Right lung (tissue), 10 donors: ENCODE measurements at places on chromosomes 3 and 15. TPM values are rescaled to one million over a fixed set of nuclear protein-coding genes. Genes with fewer than 3 reads are reported as not detected.

The EPB42 gene
- 6.7 TPM for polyA plus RNA-seq

The EXOG gene
- polyA plus RNA-seq, result 21.5 TPM

DNA sequence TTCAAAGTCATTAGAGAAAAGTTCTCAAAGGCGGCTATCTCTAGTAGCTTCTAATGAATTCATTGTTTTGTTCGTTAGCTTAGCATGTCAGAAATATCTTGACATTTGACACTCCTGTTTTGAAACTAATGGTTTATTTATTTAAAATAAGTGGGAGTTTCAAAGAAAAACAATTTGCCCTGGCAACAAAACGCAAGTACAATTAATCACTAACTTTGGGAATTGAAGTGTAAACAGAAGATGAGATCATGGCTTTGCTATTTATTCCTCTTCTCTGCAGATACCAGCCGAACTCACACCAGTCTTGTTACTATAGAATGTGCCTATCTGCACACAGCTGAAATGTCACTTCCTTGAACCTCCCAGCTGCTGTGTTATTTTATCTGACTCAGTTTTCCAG lies 27.5 kb downstream of the MASP1 start:
- no peak for DNase-seq

- DNase-seq, result no peak
These were observed 18.5 kb upstream of the ZNF609 start for GRCh38 chr15:64441852-64442251.

DNA sequence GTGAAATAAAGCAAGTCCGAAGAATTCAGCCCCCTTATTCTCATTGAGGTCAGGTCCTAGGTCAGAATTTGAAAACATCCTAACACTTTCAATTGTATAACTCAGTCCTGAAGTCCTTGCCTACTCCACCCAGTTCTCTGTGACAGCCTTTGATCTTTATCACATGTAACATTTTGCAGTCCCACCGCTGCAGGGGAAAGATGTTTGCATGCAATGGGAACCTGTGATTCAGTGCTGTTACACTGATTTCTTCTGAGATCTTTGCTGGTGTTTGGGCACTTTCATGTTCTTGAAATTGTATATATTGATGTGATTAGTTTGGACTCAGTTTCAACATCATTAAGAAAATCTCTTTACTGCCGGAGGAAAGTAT lies 18.0 kb upstream of the SECISBP2L start:
- DNase-seq, result no peak
